ENCODE measurements at places on chromosomes 11 and 22.
A peak's percentile ranks its signal among the peaks of the same experiment; 100 is the strongest.

GRCh38 chr11:85742873-85743275, 56.9 kb upstream of the CCDC89 start:
- DNase-seq = no peak

GRCh38 chr11:82855616-82856015, 44.6 kb downstream of the PRCP start:
- no peak for DNase-seq

- DNase-seq = no peak
Observed at GRCh38 chr11:35007277-35007676, 90.9 kb downstream of the PDHX start.

- no peak for DNase-seq
Observed at GRCh38 chr11:72039856-72040401, 40.4 kb downstream of the NUMA1 start.

- DNase-seq = no peak
Observed at GRCh38 chr11:46677991-46678740, 22.3 kb downstream of the ARHGAP1 start.

- DNase-seq = no peak
Observed at GRCh38 chr11:69192301-69192721, 36.6 kb downstream of the SMIM38 start.

DNA sequence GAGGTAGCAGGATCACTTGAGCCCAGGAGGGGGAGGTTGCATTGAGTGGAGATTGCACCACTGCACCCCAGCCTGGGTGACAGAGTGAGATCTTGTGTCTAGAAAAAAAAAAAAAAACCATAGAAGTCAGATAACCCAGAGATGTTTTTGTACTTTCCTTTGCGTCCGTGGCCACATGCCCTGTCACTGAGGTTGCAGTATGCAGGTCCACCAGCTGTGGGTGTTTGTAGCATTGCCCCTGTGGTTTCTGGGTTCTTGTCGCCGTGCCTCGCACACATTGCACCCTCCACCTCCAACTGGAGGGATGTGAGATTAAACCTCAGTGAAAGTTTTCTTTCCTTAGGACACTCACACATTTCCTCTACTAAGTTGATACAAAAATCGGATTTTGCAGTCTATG, 70.3 kb downstream of the TNRC6B start:
- DNase-seq = peak; percentile 21

DNA sequence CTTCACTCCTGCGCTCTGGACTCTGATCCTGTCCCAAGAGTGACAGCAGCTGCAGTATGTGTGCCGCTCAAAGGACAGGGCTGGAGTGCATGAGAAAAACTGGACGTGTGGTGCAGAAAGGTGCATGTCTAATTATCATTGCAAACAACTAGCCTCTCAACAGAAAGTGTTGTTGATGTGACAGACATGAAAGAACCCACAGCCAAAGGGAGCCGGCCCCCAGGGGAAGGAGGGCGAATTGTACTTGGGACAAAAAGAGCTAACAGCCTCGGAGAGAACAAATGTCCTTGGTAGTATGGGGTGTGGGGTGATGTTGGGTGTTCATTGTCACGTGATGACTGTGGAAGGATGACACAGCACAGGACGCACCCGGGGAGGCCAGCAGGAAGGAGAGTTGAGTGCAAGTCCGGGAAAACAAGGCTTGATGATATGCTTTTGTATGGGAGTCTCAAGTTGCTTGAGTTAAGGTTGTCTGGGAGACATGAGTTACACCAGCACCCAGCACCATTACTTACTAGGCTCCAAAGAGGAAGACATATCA, 325.5 kb downstream of the NTM start:
- DNase-seq = no peak

- no peak for DNase-seq
Observed at GRCh38 chr22:29136782-29137700, 64.2 kb downstream of the KREMEN1 start.

DNA sequence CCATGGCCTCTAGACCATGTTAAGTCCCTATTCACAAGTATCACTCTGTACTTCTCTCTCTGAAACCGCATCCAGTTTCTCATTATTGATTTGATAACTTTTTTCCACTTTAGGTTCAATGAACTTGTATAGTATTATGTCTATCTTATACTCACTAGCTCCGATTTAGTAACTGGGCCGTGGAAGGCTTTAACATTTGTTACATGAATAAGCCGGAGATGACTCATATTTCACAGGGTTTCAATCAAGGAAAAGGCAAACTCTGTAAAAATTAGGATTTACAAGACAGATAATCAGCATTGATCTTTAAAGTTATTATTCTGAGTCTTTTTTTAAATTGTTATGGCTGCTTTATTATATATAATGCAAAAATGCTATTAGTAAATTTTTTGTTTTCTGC, 662.2 kb upstream of the CNTN5 start:
- DNase-seq = no peak

DNA sequence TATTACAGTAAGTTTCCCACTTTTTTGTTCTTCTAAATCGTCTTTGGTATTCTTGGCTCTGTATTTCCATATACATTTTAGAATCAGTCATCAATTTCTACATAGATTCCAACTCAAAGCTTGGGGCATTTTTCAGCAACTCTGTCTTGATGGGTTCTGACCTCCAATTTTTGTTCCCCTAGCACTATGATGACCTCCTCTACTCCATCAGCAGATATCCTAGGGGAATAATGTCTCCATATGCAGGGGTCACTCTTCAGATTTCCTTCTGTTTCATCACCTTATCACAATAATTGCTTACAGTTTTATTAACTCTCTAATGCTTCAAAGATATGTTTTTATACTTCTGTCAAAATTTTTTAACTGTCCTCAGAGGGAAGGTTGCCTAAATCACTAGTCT, 91.3 kb upstream of the TP53AIP1 start:
- DNase-seq = no peak

DNA sequence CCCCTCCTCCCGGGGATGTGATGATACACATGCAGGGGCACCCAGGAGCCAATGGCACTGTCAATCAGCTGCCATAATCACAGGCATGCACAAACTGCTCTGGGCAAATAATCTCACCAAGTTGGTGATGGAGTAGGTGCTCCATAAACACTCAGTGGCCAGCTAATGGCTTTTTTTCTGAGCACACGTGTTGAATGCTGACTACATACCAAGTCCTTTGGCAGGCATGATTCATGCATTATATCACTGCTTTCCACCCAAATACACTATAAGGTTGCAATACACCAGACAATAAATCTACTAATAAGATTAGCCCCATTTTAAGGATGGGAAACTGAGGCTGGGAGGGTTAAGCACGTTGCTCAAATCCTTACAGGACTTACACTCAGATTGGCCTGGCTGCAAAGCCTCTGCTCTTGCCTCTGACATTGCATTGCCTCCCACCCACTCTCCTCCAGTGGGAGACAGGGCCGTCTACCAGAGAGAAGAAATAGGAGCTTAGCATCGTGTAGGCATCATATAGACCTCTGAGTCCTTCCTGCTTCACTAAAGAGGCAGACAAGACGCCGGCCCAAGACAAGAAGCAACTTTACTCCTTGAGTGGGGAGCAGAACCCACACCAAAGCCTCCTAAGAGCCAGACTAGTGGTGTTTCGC, 32.7 kb upstream of the ACCSL start:
- DNase-seq = no peak

DNA sequence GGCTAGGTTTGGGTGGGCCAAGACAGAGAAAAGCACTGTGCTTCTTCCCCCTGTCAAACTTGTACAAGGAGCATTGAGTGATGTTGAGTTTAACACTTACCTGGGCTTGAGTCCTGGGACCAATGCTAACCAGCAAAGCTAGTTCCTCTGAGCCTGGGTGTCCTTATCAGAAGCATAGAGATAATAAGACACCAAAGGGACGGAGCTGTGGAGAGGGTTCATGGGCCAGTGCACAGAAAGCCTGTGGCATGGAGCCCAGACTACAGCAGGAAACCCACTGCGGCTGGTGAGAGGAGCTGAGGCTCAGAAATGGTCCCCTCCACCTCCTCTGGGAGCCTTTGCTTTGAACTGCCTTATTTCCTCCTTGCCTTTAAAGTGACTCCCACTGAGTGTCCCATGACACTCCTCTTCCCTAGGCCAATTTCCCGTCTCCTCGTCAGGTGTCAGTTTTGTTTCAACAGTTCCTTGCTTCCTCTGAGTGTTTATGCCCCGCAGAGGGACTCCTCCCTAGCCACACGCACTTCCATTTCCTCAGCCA, 9.4 kb downstream of the SLCO2B1 start:
- no peak for DNase-seq

DNA sequence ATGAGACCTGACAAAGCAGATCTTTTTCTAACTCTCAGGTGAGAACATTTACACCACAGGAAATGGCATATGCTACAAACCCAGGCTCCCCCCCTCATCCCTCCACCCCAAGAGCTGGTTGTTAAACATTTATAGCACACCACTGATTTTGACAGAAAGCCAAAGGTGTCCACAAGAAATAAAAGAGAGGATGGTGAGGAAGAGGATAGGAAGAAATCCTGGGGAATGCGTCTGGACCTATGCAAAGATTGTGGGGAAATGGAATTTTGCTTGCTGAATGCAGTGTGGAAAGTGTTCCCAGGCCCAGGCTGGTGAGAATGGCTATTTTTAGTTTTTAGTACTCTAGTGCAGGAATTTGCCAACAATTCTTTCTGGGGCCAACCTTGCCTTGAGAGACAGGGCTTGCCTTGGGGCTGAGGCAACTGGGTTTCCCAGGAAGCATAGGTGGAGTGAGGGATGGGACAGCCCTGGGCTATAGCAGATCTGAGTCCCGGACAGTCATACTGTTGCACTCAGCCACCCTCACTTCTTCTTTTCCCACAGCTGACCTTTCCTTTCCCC, 163.9 kb downstream of the ADAMTS15 start:
- no peak for DNase-seq

DNA sequence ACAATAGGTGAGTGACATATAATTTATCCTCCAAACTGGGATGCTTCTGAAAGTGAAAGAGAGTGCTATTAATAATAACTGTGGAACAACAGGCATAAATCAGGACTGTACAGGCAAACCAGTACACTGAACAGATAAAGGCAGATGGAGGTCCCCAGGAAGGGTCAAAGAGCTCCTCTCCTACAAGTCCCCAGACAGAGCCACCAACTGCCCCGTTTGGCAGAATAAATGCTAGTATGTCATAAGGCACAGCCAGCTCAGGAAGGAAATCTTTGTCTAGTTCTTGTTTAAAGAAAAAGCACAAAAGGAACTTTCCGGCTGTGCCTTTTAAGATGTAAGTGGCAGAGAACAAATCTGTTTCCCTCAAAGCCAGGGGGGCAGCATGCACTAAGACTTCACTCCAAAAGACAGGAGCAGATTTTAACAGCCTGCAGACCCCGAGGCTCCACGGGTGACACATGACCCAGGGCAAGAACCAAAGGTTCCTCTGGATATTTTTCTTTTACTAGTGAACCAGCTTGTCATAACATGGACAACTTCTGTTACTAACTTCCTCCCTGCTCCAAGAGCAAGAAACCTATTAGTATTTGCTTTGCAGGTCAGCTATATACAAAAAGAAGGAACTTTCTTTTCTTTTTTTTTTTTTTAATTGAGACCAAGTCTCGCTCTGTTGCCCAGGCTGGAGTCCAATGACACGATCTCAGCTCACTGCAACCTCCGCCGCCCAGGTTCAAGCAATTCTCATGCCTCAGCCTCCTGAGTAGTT, 50.2 kb downstream of the MYH9 start:
- no peak for DNase-seq

DNA sequence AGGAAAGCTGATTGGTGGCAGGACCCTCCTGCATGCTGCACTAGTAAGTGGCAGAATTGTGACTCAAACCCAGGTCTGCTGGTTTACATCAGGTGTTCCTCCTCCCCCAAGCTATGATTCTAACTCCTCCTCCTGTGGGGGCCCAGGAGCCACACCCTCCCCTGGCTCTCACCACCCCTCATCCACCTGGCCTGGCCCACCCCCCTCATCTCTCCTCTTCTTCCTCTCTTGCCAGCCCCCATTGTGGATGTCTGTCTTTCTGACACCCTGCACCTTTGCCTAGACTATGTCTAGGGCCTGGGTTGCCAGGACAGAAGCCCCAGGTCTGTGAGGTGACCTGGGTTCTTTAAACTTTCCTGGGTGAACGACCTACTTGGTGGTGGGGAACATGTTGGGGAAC, 59.9 kb downstream of the GRIK4 start:
- no peak for DNase-seq

GRCh38 chr11:103949781-103950180, 86.7 kb upstream of the DDI1 start:
- DNase-seq = no peak

DNA sequence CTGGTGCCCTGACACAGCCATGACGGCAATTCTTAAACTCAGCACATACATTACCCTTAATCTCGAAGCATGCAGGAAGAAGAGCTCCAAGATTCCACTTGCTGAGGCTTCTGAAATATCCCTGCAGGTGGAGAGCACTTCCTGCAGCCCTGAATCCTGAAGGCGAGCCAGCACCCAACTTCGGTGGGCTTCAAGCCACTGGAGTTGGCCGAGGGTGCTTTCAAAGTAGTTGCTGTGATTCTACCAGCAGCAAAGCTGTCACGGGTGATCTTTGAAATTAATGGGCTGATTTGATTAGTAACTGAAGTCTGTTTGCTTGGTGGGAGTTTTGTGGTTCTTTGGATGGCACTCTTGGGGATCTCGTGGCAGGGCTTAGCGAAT, 9.0 kb upstream of the FTH1 start:
- no peak for DNase-seq

DNA sequence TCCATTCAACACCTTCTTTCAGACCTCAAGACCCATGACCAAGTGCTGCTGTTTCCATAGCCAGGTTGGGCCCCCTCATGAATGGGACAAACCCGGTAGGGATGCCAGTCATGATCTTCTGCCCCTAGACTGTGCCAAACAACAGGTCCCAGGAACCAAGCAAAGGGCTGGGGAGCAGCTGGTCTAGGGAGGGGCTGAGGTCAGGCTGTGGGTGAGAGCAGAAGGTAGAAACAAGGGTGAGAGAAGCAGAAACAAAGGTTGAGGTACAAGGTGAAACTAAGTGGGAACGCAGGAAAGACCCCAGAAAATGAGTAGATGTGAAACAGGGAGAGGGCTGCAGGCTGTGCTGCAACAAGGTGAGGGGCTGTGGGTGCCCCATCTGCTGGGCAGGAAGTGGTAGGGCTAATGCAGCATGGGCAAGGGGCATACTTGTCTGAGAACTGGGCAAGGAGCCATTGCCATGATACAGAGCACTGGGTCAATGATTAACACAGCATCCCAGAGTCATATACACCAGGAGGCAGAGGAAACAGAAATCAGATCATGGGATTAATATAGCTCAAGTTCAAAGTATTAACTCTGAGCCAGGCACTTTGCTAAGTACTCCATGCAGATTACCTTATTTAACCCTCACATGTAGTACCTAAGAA, 45.9 kb downstream of the SLC1A2 start:
- DNase-seq = no peak

- peak; percentile 65 for DNase-seq
Observed at GRCh38 chr22:23696326-23696851, 5.6 kb downstream of the RGL4 start.

DNA sequence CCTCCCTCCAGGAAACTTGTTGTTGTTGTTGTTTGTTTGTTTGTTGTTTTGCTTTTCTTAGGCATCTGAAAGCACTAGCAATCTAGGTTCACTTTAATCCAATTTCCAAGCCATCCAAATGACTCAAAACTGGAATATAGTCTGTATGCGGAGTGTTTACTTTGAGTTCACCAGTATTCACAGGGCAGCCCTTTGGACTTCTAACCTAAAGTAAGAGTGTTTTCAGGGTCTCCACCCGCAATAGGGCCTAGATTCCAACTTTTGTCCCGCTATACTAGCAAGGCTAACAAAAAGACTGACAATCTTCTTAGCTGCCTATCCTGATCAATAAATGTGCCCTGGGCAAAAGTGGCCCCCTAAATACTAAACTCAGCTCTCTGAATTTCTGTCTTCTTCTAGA, 13.6 kb downstream of the PGM2L1 start:
- no peak for DNase-seq

- DNase-seq = no peak
Observed at GRCh38 chr11:67407688-67408163, 3.8 kb downstream of the TBC1D10C start.

GRCh38 chr22:40660730-40661129, 18.6 kb upstream of the MCHR1 start:
- DNase-seq = no peak

Measured in activated CD4-positive, alpha-beta T cell treated with anti-CD3 and anti-CD28 coated beads, Interleukin-2, amount 50 U/mL, for 4 hours (primary cell).